Dorsolateral prefrontal cortex (tissue), 122 donors: ENCODE measurements at places on chromosomes 16 and 17. TPM values are rescaled to one million over a fixed set of nuclear protein-coding genes. Genes with fewer than 3 reads are reported as not detected.

Gene SUZ12
- total RNA-seq: 19.6 TPM

Gene ARL4D
- total RNA-seq: 19.4 TPM

Gene LRRC36
- total RNA-seq: 0.44 TPM

Gene TIGD7
- 13.0 TPM for total RNA-seq

Gene KIAA0513
- total RNA-seq: 239 TPM
